ENCODE measurements at places on chromosomes 13 and 19.

GRCh38 chr13:42477596-42478190 lies 96.3 kb upstream of the TNFSF11 start:
- no peak for DNase-seq

DNA sequence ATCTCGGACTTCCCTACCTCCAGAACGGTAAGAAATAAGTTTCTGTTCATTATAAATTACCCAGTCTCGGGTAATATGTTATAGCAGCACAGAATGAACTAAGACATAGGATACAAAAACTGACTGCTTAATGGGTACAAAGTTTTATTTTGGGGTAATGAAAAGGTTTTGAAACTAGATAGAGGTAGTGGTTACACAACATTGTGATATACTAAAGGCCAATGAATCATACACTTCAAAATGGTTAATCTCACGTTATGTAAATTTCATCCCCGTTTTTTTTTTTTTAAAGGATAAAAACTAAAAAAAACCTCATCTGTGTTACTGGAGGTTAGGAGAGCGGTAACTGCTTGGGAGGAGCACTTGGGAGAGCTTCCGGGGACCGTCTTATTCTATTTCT lies 23.5 kb downstream of the AKT2 start:
- no peak for DNase-seq

- DNase-seq, result no peak
Measured at GRCh38 chr13:66237411-66238062, 992.6 kb downstream of the PCDH9 start.

- no peak for DNase-seq
Measured at GRCh38 chr13:98979012-98979660, 1.3 kb upstream of the DOCK9 start.

DNA sequence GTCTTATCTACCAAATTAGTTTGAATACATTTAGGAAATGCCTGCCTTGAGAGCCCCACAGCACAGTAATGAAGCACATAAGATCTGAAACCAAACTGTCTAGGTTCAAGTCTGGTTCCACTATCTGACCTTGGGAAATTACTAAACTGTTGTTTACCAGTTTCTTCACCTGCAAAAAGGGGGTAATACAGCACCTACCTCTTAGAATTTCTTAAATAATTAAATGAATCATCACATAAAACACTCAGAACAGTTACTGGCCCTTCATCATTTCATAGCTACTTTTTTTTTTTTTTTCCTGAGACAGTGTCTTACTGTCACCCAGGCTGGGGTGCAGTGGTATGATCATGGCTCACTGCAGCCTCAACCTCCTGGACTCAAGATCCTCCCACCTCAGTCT lies 59.6 kb downstream of the USP12 start:
- DNase-seq, result no peak

- DNase-seq, result no peak
Measured at GRCh38 chr19:15684828-15685227, 11.9 kb downstream of the CYP4F12 start.

GRCh38 chr13:113864273-113864890 lies 506 bp upstream of the GAS6 start:
- DNase-seq, result peak; percentile 49

GRCh38 chr19:52237771-52238400 lies 31.5 kb upstream of the ZNF766 start:
- DNase-seq, result peak; percentile 88

DNA sequence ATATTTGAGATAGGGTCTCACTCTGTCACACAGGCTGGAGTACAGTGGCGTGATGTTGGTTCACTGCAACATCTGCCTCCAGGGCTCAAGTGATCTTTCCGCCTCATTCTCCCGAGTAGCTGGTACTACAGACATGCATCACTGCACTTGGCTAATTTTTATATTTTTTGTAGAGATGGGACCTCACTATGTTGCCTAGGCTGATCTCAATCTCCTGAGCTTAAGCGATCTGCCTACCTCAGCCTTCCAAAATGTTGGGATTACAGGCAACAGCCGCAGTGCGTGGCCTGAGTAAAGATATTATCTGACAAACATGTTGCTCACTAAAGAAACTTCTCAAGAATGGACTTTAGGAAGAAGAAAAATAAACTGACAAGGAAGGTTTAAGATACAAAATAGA lies 125.4 kb upstream of the ABCC4 start:
- peak; percentile 3 for DNase-seq

DNA sequence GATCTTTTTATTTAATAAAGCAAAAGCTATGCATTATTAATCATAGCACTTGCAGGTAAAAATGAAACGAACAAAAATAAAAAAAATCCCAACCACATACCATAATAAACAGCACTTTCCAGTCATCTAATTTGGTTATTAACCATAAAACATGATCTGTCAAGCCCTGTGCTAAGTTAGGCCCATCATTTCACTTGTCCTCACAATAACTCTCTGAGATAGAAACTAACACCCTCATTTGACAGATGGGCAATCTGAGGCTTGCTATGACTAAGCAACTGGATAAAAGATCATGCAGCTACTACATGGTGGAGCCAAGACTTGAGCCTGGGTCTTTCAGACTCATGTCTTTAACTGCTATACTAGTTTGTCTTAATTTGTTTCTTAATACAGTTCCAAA lies 21.8 kb downstream of the PROSER1 start:
- no peak for DNase-seq

DNA sequence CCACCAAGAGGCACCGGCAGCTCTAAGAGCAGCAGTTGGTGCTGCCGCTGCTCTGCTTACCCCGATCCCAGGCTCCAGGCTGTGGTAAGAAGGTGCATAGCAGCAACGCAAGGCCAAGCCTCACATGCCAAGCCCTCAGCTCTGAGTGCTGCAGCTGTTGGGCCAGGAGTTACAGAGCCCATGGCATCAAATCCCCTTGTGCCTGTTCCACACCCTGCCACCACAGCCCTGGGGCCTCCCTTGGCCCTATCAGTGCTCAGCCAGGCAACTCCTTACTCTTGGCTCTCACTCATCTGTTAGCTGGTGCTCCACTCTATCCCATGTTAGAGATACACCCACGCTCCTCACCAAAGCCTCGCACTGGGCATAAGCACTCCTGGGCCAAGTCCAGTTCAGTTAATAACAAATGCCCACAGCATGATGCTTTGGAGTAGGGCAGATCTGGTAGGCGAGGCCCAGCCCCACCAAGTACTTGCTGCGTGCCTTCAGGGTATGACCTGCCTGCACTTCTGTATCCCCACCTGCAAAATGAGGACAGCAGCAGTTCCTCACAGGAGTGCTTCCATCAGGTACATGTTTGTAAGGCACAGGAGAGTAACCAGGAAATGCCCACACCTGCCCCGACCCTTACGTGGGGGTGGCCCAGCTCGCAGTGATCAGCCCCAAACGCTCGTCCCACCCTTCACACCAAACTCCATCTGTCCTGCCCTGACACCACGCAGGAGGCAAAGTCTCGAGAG lies 16.2 kb downstream of the AKAP8L start:
- DNase-seq, result no peak

GRCh38 chr19:41344162-41344561 lies 9.6 kb downstream of the TGFB1 start:
- no peak for DNase-seq
